Amygdala (tissue), 56 donors: ENCODE measurements at places on chromosomes 6 and 20.

DNA sequence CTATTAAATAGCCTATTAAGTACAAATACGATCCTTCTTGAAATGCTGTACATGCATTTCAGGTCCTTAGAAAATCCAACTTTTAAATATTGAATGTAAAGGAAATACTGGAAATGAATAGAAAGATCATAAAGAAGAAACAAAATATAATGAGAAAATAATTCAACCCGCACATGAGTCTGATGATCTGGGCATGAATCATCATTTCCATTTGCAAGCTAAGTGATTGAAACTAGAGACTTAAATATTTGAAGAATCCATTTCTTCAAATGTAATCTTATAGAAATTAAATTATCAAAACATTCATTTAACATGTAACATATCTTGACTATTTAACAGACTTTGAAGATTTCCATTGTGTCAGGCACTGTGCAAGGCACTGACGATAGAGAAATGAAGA, 977.0 kb downstream of the TFAP2A start:
- no peak for DNase-seq

- DNase-seq = no peak
Measured at GRCh38 chr6:25050356-25050755, 114.6 kb upstream of the RIPOR2 start.

DNA sequence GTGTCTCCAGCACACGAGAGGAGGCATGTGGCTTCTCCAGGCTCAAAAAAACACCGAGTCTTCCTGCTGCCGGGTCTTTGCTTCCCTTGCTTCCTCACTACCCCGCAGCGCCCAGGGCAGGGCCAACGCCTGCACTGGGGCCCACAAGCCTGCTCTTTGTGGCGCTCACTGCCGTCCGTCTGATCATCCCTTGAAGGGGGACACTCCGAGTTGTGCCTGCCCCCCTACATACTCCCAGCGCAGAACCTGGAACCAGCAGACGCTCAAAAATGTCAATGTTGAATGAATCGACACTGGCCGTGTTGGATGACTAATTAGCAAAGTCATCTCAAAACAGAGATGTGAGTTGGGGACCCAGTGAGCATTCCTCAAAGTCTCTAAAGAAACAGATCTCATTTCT, 8.1 kb upstream of the ARFGAP1 start:
- no peak for DNase-seq

GRCh38 chr6:53805725-53806124, 10.9 kb downstream of the LRRC1 start:
- DNase-seq = no peak

- DNase-seq = no peak
Measured at GRCh38 chr20:48459722-48460395, 367.9 kb downstream of the PREX1 start.

GRCh38 chr6:11092668-11093375, 812 bp upstream of the SMIM13 start:
- DNase-seq = no peak

GRCh38 chr6:76422511-76423213, 350.2 kb upstream of the IMPG1 start:
- no peak for DNase-seq

DNA sequence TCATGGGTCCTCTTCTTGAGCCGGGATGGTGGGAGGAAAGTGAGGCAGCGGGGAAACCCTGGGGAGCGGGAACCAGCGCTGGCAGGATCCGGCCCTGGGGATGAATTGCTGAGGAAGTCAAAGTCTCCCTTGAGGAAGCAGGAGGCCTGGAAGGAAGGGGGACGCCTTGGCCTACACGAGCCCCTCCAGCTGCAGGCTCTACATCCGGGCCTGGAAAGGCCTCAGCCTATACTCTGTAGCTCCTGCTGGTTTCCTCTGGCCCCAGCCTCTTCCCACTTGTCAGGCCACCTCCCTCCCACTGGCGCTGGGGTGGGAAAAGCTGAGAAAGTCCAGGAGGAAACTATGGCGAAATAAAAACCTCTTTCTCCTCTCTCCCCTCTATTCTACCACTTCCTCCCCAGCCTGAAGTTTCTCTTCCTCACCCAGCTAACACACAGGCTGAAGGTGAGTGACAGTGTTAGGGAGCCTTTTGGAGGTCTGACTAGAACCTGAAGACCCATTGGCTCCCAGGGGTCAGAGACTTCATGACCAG, 14.9 kb downstream of the TREML2 start:
- DNase-seq = no peak

DNA sequence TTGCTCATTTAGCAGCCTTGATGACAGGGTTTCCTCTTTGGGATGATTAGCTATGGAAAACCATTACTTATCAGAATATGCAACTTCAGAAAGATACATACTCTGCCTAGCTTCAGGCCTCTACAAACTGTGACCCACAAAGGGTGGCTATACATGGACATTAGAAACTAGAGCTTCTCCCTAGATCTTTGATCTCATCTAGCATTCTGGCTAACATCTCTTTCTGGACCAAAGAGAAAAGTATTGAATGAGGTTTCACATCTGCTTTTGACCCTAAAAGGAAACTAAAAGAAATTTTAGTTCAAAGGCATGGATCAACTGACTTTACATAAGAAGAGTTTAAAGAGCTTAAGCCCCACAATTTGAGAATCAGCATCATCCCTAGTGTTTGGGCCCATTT, 12.4 kb upstream of the HMGN3 start:
- DNase-seq = no peak

GRCh38 chr6:88459643-88460042, 293.5 kb upstream of the CNR1 start:
- no peak for DNase-seq

DNA sequence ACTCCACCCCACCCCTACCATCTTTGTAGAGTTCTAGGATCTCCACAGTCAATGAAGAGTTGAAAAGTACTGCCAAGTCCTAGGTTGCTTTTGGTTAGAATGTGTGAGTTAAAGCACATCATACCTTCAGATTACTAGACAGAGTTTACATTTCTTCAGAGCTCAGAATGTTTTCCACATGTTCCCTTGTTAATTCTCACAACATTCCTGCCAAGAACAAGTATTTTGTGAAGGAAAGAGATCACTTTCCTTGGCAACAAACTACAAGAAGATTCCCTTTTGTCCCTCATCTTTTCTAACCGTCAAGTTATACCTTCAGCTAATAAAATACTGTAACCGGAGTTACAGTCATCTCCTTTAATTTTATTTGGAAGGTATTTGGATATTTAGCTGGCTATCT, 266.8 kb downstream of the ZFAND3 start:
- DNase-seq = no peak

- no peak for DNase-seq
Measured at GRCh38 chr6:78484198-78485064, 382.9 kb upstream of the IRAK1BP1 start.

- DNase-seq = no peak
Measured at GRCh38 chr6:147677647-147678046, 169.2 kb downstream of the SAMD5 start.

- DNase-seq = no peak
Measured at GRCh38 chr20:38228436-38228835, 32.1 kb downstream of the KIAA1755 start.

DNA sequence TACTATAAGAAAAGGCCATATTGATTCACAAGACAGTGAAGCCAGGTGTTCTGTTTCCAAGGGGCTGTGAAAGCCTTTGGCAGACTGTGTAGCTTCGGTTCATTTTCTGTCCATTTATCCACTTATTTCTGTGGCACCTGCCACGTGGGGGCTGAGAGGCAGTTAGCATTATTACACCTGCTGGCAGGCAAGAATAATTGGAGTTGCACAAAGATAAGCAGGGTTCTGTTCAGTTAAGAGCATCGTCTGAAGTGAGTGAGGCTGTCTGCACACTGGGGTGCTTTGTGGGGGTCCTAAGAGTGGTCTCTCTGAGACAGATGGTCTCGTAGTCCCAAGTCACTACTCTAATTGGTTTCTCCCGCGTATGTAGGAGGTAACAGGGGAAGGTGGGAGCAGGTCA, 60.6 kb upstream of the CCN6 start:
- DNase-seq = no peak

DNA sequence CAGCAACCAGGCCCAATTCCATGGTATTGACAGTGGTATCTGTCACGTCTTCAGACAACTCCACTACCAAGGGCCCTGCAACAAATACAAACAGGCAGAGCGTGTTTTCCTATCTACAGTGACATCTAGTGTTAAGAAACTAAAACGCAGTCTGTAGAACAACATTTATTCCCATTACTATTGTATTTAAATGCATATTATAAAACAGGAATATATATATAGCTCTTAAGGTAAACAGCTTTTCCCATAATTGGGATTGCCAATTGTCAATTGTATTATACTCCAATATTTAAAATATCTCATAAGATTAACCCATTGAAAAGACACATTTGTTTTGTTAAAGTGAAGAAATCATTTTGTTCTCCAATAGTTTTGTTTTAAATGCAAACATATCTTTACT, 97.2 kb downstream of the KIF16B start:
- DNase-seq = no peak

GRCh38 chr6:93604951-93605350, 185.6 kb upstream of the EPHA7 start:
- DNase-seq = no peak
